ENCODE measurements at places on chromosomes 1 and 21.

DNA sequence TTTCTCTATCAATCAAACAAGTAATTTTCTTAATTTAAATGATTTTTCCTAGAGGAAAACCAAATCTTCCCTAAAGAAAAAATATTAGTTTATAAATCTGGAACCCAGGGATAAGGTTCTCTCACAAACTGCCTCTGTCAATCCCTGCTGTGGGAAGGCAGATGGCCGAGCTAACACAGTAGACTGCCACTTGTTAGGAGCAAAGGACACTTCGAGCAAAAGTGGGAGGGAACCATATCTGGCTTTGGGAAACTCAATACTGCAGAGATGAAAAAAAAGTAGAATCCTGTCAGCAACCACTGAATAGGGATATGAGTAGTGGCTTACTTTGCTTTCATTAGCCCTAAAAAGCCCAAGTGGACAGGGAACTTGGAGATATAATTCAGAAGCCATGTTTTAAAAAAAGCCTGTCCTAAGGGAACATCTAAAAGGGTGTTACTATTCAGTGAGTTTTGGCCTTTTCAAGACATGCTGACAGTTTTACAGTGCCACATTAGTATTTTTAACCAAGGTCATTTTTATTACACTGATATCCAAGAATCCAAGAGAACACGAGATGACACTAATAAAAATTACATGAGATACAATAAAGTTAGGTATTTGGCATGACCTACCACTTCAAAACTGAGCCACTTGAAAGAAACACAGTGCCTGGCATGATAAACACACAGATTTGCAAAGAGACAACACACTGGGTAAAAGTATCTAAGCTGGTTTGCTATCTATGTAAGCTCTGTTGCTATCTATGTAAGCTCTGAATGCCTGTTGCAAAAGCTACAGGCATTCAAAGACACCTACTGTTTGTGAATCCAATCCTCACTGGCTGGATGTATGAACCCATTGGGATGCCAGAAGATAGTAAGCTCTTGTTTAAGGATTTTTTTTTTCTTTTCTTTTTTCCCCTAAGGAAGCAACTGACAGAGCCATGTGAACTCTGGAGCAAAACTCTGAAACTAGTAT lies 21.4 kb downstream of the TEX38 start:
- DNase-seq = no peak

DNA sequence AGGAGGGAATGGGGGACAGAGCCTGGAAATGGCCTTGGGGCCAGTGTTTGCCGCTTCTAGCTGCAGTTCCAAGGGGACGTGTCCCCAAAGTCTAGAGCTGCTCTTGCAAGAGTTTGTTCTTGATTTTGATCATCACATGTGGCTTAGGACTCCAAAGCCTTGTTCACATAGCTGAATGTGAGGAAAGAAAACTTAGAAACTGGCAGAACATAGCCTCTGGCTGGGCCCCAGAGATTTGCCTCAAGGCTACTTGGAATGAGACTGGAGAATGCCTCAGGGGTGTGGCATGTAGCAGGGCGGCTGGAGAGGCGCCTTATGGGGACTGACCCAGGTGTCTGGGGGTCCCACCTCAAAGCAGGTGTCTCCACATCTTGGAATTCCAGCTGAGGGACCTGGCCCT lies 2.3 kb downstream of the PDXK start:
- DNase-seq = no peak

GRCh38 chr1:19390901-19391595 lies 78.9 kb downstream of the SLC66A1 start:
- peak; percentile 30 for DNase-seq

DNA sequence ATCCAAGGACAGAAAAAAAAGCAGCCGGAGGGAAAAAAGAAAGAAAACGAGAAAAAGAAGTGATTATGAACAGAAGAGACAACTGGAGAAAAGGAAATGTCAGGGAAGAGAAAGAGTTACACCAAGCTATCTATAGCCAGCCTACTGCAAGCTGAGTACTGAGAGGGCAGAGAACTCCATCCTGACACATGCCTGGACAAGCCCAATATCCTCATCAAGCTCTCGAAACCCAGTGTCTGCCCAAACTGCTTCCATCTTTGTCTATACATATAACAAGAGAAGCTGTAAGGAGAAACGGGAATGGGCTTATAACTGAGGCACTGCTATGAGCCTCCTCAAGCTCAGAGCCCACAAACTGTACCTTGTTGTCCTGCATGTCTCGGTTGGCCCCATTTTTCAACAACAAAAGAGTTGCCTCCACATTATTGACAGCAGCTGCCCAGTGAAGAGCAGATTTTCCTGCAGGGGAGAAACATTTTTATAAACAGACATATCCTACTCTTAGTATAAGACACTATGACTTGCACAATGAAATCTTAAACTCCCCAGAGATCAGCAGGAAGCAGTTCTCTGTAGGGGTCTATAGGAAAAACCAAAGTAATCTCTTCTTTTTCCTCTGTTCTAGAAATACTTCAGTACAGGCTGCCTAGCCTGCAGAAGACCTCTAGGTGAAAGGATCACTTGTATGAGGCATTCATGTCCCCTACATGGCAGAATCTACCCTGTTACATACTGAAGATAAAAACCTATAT lies 21.2 kb upstream of the ADAM30 start:
- no peak for DNase-seq

DNA sequence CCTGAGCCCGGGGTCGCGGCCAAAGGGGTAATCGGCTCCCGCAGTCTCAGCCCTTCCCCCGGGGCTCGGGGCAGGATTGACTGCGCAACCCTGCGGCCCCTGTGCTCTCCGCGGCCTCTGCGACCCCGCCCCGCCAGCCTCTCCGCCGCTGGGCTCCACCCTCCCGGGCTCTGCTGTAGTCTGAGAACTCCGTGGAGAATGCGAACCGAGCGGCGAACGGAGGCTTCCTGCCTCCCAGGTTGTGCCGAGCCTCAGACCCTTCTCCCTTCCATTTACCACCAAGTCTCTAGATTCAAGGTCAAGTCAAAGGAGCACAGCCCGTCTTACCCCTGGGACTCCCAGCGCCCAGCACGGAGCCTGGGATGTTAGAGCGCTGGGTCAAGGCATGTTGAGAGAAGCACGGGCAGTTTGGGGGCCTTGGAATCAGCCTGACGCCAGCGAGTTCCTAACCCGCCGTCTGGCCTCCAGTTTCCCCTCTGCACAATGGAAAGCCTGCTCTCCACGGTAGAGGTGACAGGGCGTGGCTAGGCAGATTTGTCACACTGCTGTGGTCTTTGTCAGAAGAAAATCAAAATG lies 3.0 kb downstream of the ATP2B4 start:
- DNase-seq = no peak

- no peak for DNase-seq
Observed at GRCh38 chr1:215529571-215529970, 37.5 kb upstream of the KCTD3 start.

GRCh38 chr1:84020151-84020550 lies 21.2 kb upstream of the TTLL7 start:
- DNase-seq = no peak

DNA sequence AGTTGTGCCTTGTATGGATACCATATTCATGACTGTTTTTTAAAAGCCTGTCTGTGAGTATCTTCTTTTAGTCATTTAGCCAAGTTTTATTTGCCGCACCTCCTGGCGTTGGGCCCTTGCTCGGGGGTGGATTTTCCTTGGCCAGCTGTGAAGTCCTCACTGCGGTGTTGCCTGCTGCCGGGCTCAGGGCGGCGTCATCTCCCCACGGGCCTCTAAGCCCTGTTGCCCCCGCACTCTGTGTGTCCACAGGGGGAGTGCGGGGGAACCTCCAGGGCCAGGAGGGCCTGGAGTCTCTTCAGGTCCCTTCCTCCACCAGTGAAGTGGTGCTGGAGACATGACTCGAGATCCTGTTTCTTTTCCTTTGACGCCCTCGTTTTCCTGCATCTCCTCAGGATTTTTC lies 65.8 kb upstream of the DIP2A start:
- DNase-seq = no peak
